Stimulated activated CD4-positive, alpha-beta T cell treated with anti-CD3 and anti-CD28 coated beads, TNF-alpha, amount 100 ng/mL, for 1 hour (primary cell): ENCODE measurements at places on chromosomes 1 and 21.

DNA sequence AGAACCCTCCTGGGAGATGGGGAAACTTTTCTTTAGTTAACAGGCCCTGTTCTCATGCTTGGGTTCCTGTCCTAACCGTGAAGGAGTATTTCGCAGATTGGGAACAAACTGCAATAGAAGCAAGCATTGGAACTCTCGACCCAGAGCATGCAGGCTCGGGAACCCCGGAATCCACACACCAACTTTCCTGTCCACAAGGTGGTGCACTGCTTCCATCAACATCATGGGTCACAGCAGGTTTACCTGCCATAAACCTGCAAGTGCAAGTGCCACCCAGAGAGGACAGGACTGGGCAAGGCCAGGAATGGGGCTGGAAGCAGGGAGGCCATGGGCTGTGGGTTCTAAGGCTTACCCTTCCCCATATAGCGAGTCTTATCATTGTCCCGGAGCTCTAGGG, 6.9 kb downstream of the ENO1 start:
- DNase-seq: no peak

- DNase-seq: no peak
These were observed 52.4 kb upstream of the BCL10 start for GRCh38 chr1:85328713-85329397.

- DNase-seq: no peak
These were observed 51.7 kb downstream of the TOR1AIP2 start for GRCh38 chr1:179825798-179826460.

- peak; percentile 76 for DNase-seq
These were observed at the start of gene HP1BP3 for GRCh38 chr1:20787029-20787839. HP1BP3 (minus strand) TSS chr1:20787307; CDS start chr1:20780440, 6,867 bp downstream.

- no peak for DNase-seq
These were observed 422.7 kb downstream of the DISC1 start for GRCh38 chr1:232049335-232049734.

DNA sequence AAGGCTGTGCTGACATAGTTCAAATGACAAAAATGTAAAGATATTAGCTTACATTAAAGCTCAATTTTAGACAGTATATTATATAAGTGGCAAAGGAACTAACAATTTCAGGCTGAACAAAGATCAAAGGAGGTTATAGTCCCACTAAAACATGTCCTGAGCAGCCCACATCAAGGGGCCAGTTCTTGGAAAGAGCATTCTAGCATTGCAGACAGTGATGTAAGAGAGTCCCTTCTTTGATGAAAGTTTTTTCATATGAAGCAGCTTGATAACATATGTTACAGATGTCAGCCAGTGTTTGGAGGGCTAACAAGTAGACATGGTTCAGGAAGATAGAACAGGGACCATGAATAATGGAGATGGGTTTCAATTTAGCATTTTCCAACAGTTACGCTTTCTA, 301.7 kb downstream of the NTNG1 start:
- no peak for DNase-seq

GRCh38 chr1:218985424-218985984, 188.2 kb upstream of the LYPLAL1 start:
- DNase-seq: no peak
